ENCODE measurements at places on chromosomes 13 and 19.

DNA sequence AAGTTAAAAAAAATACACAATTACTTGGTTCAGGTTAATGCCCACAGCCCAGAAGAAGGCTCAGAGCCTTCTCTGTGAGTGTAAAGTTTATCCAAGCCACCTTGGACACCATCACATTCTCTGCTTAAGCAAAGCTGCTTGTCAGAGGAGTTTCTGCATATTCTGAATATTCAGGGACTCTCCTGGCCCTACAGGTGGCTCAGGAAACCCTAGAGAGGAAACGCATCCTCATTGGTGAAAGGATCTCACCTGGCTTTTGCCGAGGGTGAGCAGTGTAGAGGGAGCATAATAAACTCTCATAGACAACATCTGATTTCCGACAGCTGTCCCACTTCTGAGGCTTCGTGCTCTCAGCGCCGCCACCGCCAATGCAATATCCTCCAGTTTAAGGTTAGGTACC is 239.9 kb upstream of the TSHZ3 start:
- no peak for DNase-seq

GRCh38 chr19:49340069-49340864 is 5.1 kb downstream of the CD37 start:
- peak; percentile 28 for DNase-seq

DNA sequence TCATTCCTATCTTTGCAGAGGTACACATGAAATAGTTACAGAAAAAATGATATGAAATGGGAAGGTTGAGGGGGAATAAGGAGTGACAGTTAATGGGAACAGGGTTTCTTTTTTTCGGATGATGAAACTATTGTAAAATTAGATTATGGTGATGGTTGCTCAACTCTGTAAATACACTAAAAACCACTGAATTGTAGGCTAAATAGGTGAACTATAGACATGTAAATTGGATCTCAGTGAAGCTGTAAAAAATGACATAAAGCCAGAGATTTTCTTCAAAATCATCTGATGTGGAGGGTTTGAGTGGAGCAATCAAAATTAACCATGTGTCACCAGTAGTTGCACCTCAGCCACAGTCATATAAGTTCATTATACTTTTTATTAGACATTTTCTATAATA is 6.6 kb upstream of the FLT3 start:
- no peak for DNase-seq

- peak; percentile 57 for DNase-seq
These were observed at the start of gene SHISA2 for GRCh38 chr13:26051657-26052311. Gene SHISA2 (minus strand): TSS chr13:26052016. CDS start chr13:26050975, 1,041 bp downstream.

- peak; percentile 90 for DNase-seq
These were observed 54.0 kb downstream of the GNG7 start for GRCh38 chr19:2648528-2648937.

GRCh38 chr13:60267498-60268202 is 103.9 kb upstream of the DIAPH3 start:
- peak; percentile 68 for DNase-seq

- peak; percentile 77 for DNase-seq
These were observed 65.4 kb downstream of the GNG7 start for GRCh38 chr19:2636897-2637683.

DNA sequence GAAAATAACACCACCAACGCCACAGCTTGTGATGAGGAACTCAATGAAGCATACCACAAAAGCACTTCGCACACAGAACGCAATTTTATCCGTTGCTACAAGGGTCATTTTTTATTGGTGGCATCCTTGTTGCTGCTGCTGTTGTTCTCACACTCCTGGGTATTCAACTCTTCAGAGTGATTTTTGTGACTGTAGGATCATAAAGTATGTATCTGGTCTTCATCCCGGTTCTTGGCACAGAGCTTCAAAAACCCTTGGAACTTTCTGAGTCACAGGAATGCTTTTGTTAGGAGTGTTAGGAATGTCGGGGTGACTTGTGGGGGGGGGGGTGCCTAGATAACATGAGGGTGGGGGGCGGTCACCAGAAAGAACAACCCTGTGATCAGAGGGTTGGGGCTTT is 108.4 kb downstream of the ZNF557 start:
- DNase-seq, result no peak

GRCh38 chr13:45781553-45782326 is 69.8 kb downstream of the SIAH3 start:
- DNase-seq, result peak; percentile 42

DNA sequence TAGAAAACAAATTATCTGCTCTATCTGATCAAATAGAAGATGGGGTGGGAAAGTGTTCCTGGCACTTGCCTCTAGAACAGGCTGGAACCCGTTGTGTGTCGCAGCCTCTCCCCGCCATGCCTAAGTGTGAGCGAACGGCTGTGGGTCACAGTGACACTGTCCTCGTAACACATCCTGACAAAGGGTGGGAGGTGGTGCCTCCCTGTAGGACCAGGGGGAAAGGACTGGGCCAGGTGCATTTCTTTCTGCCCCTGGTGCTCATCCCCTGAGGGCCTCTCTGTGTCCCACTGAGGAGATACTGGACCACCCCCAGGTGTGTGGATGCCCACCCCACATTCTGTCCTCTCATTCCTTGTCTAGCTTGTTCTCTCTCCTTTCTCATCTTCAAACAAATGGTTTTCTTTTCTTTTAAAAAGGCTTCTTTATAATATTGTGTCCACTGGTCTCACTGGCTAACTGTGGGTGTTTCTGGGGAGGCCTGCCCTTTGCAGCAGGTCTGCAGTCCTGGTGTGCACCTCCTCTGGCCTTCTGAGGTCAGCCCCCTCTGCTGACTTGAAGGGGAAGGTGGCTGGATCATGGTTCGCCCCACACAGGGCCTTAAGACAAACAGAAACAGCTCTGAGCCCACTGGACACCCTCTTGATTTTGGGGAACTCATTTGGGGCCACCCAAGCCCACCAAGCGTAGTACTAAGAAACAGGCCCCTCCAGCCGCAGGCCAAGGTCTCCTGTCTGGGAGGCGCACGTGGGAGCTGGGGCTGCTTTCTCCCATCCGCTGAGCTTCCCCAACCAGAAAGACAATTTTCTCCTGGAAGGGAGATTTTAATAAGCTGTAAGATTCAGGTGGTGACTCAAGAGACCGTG is 152.5 kb upstream of the SOX1 start:
- DNase-seq, result no peak

DNA sequence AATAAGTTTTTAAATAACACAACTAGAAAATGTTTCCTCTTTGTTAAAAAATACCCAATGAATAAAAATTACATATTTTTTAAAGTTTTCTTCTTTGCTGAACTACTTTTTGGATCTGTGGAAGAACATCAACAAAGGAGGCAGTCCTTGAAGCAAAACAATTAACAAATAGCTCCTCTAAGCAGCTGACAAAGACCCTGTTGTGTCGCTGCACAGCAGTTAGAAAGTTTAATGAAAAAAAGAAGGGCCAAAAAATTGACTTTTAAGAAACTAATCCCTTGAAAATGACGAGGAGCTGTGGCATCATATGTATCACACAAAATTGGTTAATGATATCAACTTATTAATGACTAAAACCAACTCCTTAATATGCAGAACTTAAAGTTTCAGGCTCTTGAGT is 72.1 kb downstream of the SLITRK1 start:
- no peak for DNase-seq

- DNase-seq, result peak; percentile 84
These were observed 36.4 kb upstream of the IGFL4 start for GRCh38 chr19:46076951-46077814.

DNA sequence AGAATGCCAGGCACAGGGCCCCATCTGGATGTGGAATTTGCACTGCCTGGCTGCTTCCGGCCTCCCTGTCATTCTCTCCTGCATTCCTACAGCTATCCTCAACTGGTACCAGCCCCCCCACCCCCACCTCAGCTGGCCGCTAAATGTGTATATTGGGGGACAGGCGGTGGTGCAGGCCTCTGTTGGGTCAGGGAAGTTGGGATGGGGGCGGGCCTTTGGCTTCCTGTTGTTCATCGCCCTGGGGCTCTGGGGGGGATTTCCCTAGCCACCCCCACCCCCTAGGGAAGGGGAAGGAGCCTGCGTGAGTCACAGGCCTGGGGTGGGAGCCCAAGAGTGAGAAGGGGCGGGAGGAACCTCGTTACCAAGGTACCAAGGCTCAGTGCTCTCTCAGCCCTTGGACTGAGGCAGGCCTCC is 10.6 kb downstream of the POU2F2 start:
- peak; percentile 77 for DNase-seq

- DNase-seq, result no peak
These were observed 324.9 kb downstream of the UQCRFS1 start for GRCh38 chr19:28887920-28888618.

DNA sequence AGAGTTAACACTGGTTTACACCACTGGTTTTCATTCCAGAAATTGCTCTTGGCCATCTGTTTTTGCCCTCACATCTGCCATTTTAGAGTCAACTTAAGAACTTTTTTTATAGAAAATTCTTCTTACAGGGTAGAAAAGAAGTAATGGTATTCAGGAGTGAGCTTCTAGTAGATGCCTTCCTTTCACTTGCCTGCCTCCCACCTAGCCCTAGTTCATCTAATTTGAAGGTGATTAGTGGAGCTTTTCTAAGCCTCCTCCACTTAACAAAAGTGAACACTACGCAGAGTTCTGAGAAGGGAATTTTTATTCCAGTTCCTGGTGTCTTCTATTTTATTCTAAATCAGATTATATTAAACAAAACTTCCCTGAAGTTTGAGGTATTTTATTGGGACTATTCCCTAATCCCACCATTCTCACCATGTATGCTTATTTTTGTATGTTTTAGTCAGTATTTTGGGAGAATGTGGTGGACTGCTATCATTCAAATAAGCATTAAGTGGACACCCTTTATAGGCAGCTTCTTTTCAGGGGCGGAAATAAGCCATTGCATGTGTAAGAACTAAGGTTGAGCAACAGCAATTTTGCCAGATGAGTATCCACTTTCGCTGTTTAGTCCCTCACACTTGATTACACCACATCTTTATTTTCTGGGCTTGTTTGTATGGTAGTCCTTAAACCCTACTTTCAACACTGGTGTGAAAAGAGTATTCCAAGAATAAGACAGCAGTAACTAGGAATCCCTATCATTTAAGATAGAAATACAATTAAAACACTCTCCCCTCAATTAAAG is 156.9 kb downstream of the ENOX1 start:
- no peak for DNase-seq

DNA sequence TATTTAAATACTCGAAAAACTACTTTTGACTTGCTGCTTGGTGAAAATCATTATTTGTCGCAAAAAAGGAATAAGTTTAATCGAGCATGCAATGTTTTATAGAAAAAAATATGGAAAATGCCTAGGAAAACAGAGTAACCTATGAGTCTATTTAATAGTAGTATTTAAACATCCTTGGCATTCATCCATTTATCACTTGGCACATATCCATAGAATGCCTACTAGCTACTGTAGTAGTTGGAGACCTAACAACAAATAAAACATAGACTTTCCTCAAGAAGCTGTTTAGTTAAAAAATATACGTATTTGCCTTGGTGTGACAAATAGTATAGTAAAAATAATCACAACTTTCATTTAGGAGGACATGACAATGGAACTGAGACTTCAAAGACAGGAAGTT is 302.1 kb downstream of the DIAPH3 start:
- DNase-seq, result no peak

DNA sequence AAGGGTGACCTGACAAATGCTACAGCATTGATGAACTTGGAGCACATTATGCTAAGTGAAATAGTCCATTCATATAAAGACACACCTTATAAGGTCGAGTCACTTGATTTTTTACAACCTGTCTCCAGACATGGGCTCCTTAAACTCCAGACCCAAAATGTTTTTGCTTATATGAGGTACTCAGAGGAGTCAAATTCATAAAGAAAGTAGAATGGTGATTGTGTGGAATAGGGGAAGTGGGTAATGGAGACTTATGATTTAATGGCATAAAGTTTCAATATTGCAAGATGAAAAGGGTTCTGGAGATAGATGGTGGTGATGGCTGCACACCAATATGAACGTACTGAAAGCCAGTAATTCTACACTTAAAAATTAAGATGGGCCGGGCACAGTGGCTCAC is 59.3 kb downstream of the ZNF627 start:
- no peak for DNase-seq

GRCh38 chr19:27851002-27851481 is 1361.9 kb downstream of the UQCRFS1 start:
- DNase-seq, result no peak

DNA sequence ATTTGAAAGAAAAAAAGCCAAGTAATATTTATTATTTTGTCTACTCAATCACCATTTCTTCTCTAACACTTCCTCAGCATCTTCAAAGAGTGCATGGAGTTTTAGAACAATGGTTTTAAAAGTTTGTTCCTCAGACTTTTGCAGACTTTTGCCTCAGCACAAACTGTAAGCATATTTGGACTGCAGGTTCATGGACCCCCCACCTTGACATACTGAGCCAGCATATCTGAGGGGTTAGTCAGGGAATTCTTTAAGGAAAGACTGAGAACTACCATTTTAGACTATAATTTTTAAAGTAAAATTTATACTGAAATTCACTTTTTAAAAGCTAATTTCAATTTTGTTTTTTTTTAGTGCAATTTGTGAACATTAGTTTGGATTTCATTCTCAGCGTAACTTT is 1676.8 kb upstream of the PCDH20 start:
- DNase-seq, result no peak

DNA sequence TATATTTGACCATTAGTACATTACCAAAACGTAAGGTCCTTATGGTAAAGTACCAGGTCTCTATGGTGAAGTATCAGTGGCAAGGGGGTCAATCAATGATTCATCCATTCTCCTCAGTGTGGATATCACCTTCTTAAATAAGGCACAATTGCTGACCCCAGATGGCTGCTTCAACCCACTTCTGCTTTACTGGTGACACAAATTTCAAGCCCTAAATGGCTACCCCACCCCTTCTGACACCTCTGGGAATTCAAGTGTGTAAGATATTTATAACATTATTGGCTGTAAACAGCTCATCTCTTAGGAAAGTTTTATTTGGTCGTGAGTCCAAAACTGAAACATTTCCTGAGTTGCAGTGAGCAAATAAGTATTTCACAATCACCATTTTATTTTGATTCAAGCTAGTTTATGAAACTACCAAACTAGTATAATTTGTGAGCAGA is 7.9 kb upstream of the WBP4 start:
- DNase-seq, result peak; percentile 67

DNA sequence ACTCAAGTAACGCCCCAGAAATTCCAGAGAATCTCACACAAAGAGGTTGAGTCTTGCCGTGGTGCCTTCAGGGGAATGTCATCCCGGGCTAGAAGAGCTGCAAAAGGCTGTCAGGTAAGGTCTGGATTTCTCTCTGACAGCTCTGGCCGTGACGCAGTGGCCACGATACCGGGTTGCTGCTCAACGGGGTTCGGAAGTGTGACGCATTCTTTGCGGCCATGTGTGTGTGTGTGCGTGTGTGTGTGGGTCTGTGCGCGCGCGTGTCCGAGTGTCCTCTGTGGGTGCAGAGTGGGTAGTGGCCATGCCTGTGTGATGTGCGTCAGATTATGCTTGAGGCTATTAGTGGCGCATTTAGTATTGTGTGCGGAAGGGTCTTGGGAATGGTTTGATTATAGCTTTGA is 306 bp downstream of the ZNF540 start:
- DNase-seq, result peak; percentile 59

All from hematopoietic multipotent progenitor cell treated with erythropoietin and hydrocortisone succinate and interleukin-3 and kit ligand, for 4 days (in vitro differentiated cells).